HT1080 (cell line): ENCODE measurements at places on chromosomes 2 and 18. TPM values are rescaled to one million over a fixed set of nuclear protein-coding genes. Genes with fewer than 3 reads are reported as not detected.

DNA sequence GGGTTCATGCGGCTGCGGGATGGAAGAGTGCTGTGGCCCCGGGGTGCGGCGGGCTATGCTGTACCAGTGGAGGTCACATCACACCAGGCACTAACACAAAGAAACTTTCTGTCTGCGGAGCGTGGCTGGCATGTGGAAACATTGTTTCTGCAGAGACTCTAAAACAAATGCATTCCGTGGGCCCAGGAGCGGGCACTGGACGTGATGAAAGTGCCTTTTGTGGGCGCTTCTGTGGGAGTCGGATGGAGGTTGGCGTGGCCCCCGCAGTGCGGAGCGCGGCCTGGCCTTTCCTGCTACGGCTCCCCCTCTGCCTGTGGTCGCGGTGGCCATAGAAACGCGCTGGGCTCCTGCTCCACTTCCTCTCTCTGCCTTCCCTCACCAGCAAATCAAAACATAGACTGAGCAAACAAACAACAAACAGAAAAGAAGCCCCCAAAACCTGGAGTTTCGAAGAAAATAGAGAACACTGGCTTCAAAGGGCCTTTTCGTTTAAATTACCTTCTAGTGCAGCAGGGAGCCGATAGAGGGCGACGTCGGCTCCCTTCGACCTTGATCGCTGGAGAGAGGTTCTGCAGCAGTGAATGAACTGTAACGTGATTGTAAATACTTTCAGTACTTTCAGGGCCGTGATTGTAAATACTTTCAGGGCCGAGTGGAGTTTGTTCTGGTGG, 51.4 kb downstream of the KIF5C start:
- no peak for DNase-seq

GRCh38 chr2:25073025-25073424, 31.1 kb downstream of the EFR3B start:
- no peak for DNase-seq

DNA sequence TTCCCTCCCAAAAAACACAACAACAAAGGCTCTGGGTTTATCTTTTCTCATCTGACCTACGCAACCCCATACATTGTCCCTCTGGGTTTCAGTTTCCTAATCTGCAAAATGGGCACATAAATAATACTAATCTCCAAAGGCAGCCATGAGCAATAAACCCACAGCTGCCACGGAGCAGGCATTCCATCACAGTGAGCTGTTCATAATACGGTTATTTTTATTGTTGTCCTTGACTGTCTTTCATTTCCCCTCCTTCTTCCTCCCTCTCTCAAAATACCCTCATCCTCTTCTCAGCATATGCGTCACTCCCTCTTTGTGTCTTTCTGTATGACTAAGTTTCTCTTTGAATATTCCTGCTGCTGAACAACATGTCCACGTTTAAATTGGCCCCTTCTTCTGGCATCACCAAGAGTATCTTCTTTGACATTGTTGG, 129.8 kb upstream of the CAB39 start:
- DNase-seq, result peak; percentile 93

GRCh38 chr18:10530852-10531251, 5.0 kb downstream of the NAPG start:
- no peak for DNase-seq

GRCh38 chr18:47163241-47163640, 12.9 kb downstream of the IER3IP1 start:
- peak; percentile 32 for DNase-seq

DNA sequence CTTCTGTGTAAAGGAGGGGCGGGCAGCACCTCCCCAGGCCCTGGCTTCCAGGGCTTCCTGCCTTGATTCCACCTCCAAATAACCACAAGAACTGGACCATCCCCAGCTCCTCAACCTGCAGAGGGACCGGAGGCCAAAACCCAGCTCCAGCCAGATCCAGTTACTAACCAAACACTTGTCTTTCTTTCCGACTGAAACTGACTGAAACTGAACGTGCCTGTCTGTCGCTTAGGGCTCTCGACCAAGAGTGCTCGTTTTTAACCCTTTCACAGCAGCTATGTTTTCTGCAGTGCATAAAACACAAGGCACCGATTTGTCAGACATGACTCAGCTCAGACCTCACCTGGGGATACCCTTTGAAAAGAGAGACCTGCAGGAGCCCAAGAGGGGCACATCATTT, 249.9 kb upstream of the SIX2 start:
- DNase-seq, result no peak

GRCh38 chr2:61470965-61471904, at the start of gene USP34:
Gene USP34, minus strand, starts transcription at chr2:61471087. Its CDS starts 395 bp downstream, at chr2:61470692.
- DNase-seq, result peak; percentile 93

DNA sequence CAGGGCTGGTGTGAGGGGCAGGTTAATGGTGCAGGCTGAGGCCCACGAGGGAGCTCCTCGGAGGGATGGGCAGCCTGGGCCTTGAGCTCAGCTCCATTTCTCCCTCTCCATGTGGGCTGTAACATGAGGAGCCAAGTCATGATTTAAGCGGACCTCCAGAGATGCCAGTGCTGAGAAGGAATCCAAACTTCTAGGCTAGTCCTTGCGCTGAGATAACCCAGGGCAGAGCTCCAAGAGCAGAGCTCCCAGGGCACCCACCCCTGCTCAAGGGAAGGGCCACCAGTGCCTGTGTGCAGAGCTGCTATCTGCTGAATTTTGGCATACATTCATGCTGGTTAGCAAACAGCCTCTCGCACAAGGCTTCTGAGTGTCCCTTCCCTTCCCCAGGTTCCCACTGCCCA, 95.1 kb downstream of the MRO start:
- DNase-seq, result no peak

GRCh38 chr2:155372969-155373368, 674.5 kb downstream of the KCNJ3 start:
- peak; percentile 20 for DNase-seq

DNA sequence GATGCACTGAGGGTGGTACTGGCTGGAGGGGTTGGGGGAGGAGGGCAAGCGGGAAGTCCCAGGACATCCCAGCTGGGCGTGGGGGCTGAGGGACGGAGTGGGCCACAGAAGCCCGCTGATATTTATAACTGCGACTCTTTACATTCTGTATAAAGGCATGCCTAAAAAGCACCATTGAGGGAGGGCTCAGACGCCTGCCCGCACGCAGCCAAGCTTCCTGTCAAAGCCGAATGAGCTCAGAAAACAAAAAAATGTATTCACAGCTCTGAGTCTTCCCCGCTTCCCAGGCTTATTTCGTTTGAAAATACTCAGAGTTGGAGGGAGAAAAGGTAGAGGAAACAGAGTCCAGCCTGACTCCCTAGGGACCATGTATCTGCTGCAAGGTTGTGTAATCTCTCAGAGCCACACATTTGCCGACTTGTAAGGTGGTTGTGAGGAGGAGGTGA, 170.1 kb upstream of the HAAO start:
- no peak for DNase-seq

GRCh38 chr18:58398648-58399398, 230.1 kb downstream of the ALPK2 start:
- DNase-seq, result no peak

- peak; percentile 95 for DNase-seq
Measured at GRCh38 chr2:234292205-234292961, 204.5 kb downstream of the ARL4C start.

- DNase-seq, result no peak
Measured at GRCh38 chr2:224957540-224958461, 84.5 kb downstream of the DOCK10 start.

- DNase-seq, result peak; percentile 17
Measured at GRCh38 chr2:170917219-170917913, 11.7 kb upstream of the GORASP2 start.

GRCh38 chr18:22223254-22223964, 54.0 kb downstream of the GATA6 start:
- peak; percentile 96 for DNase-seq

DNA sequence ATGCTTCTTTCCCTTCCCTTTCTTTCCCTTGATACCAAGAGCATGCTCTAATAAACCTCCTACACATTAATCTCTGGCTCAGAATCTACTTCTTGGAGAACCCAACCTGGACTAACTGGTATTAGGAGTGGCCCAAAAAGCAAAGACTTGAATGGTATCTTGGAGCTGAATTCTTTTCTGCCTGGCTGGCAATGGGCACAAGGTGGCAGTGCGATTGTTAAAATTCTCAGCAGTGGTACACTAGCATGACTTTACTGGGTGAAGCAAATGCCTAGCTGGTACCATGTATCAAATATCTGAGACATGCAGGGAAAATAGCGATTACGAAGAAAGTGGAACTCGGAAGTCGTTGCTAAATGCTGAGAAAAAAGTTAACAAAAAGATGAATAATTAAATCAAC, 376.1 kb downstream of the XIRP2 start:
- DNase-seq, result peak; percentile 39

MAP3K19 gene
- not detected in 2 replicates for total RNA-seq

LANCL1 gene
- 29.7 and 38.3 TPM in 2 replicates for total RNA-seq

WNT10A gene
- 0.20 TPM in 1 of 2 replicates, not detected in the other for total RNA-seq

LIPG gene
- 0.43 and 0.53 TPM in 2 replicates for total RNA-seq

IRS1 gene
- total RNA-seq, result 22.8 and 29.9 TPM in 2 replicates

MEP1B gene
- total RNA-seq, result not detected in 2 replicates

CPSF3 gene
- total RNA-seq, result 81.5 and 108 TPM in 2 replicates

SERPINB12 gene
- total RNA-seq, result not detected in 2 replicates

FIGN gene
- 0.43 and 1.7 TPM in 2 replicates for total RNA-seq

TUBB8B gene
- total RNA-seq, result not detected in 2 replicates

SULT1C2 gene
- 1.8 and 2.3 TPM in 2 replicates for total RNA-seq

EFEMP1 gene
- total RNA-seq, result 296 and 336 TPM in 2 replicates

CHRND gene
- total RNA-seq, result not detected in 2 replicates

IL18R1 gene
- 0.51 and 0.80 TPM in 2 replicates for total RNA-seq

IL1RN gene
- 0.10 TPM in 1 of 2 replicates, not detected in the other for total RNA-seq

TOGARAM2 gene
- total RNA-seq, result 0.17 and 0.59 TPM in 2 replicates
